ENCODE measurements at places on chromosomes 3 and 15. TPM values are rescaled to one million over a fixed set of nuclear protein-coding genes. Genes with fewer than 3 reads are reported as not detected.

Gene ESYT3
- 0.11 TPM for total RNA-seq

Gene FBXO40
- not detected for total RNA-seq

Gene MYO5C
- 0.29 TPM for total RNA-seq

Gene SLC22A14
- not detected for total RNA-seq

Gene MED12L
- total RNA-seq: 0.78 TPM

Gene PCSK6
- total RNA-seq: 0.53 TPM

- no peaks in the 10 kb centered on the region for H3K36me3 ChIP-seq
- DNase-seq: no peak
- no peak overlapping the region for H3K4me3 ChIP-seq
These were observed 107.0 kb upstream of the PFN2 start for GRCh38 chr3:150077581-150078247.

DNA sequence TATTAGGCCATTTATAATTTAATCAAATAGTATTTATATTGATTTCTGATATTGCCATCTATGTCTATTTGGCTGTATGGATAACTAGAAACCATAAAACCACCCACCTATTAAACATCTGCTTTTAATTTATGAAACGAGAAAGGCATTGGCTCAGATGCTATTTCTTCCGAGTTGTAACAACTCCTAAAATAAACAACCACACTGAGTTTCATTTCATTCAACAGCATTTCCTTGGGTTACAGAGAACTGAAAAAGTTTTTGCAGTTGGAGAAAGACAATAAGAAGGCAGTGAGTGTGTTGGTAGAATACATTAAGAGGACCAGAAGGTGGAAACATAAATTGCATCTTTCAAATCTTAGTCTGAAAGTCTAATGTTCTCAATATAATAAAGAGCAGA lies 79.1 kb downstream of the AQR start:
- no peak overlapping the region for H3K4me3 ChIP-seq
- no peak for DNase-seq
- no peaks in the 10 kb centered on the region for H3K4me1 ChIP-seq

- H3K27ac ChIP-seq: no peak overlapping the region
- H3K4me1 ChIP-seq: peaks cover 28% of the 10 kb centered on the region
- no peak overlapping the region for H3K4me3 ChIP-seq
- no peaks in the 10 kb centered on the region for H3K36me3 ChIP-seq
These were observed 102.9 kb downstream of the FNDC3B start for GRCh38 chr3:172142051-172142863.

DNA sequence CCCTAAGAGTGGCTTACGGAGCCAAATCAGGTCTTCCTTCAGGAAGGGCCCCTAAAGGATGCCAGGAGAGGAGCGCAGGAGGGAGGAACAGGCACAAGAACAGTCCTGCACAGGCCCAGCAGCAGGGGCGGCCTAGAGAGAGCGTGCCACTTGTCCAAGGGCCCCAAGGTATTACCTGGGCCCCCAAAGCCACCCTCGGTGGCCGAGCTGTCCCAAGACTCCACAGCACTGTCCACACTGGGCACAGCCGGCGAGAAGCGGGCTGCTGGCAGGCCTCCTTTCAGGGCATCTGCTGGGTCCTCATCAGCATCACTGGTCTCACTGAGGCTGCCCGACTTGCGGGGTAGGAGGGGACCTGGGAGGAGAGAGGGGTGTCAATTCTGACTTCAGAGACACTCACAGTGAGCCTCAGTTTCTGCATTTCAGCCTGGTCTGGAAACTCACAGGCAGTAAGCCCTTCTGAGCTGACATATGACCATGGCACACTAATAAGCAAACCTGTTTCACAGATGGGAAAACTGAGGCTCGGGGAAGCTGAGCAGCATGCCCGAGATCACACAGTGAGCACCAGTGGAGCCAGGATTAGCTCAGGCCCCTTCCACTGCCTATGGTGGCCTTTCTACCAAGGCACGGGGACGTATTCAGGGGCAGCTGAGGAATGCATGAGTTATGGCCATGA lies 33.4 kb downstream of the GRIP2 start:
- H3K27ac ChIP-seq: no peak overlapping the region
- no peaks in the 10 kb centered on the region for H3K36me3 ChIP-seq
- no peaks in the 10 kb centered on the region for H3K4me1 ChIP-seq
- no peak overlapping the region for H3K4me3 ChIP-seq

DNA sequence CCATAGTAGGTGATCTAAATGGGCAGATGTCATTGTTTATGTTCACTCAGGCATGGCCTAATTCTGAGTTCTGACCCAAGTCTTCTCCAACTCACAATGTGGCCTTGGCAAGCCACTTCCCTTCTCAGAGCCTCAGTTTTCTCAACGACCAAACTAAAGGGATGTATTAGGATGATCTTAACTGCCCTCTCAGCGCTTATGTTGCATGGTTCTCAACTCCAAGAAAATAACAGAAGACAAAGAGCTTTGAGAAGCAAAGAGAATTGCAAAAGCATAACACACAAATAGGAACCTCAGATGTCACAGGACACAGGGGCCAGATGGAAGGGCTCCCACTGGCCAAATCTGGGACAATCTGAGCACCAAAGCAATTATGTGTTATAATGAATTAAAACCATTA lies 8.6 kb downstream of the RHCG start:
- no peak for DNase-seq
- no peak overlapping the region for H3K27ac ChIP-seq
- no peaks in the 10 kb centered on the region for H3K36me3 ChIP-seq
- no peaks in the 10 kb centered on the region for H3K4me1 ChIP-seq
- peaks cover 3% of the 10 kb centered on the region for H3K27me3 ChIP-seq
- no peak overlapping the region for H3K4me3 ChIP-seq

GRCh38 chr3:12471241-12471640 lies 13.0 kb upstream of the TSEN2 start:
- H3K4me3 ChIP-seq: no peak overlapping the region
- no peaks in the 10 kb centered on the region for H3K36me3 ChIP-seq
- H3K27ac ChIP-seq: no peak overlapping the region
- peaks cover 5% of the 10 kb centered on the region for H3K4me1 ChIP-seq
- no peaks in the 10 kb centered on the region for H3K27me3 ChIP-seq
- no peak for DNase-seq

DNA sequence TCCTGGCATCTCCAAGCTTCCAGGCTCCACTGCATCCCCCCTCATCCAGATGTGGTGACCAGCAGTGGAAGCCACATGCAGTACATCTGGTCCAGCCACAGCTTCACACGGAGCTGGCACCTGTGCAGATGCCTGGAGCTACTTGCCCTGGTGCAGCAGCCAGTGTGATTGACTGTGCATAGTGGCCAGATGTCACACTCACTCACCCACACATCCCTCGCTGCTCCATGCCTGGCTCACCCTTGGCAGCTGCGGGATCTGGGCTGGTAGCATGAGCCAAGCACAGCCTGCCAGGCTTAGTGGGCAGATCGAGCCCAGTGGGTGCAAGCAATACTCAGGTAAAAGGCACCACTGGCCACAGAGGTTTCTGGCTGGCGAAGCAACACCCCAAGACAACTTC lies 398.0 kb upstream of the CNTN4 start:
- H3K4me1 ChIP-seq: no peaks in the 10 kb centered on the region
- DNase-seq: no peak

DNA sequence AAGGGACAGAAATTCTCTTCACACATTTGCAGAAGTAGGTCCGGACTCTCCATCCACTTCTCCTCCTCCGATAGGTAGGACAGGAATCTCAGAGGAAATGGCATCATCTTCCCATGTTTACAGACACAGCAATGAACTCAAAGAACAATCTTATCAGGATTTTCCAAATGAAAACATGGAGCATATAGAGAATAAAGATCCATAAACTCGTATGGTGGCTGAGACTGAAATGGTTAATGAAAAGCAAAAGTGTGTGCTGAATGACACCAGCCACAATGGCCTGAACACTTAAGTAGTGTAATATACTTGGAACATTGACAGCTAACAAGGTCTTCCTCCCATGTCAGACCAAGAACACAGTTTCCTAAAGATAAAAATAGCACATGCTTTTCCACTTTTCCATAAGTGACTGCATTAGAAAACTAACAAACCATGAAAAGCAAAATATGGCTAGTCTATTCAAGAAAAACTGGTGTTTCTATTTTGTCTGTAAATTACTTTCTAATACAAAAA lies 5.8 kb downstream of the CCRL2 start:
- H3K4me1 ChIP-seq: peaks cover 6% of the 10 kb centered on the region
- no peak for DNase-seq
- no peak overlapping the region for H3K27ac ChIP-seq
- no peak overlapping the region for H3K4me3 ChIP-seq

DNA sequence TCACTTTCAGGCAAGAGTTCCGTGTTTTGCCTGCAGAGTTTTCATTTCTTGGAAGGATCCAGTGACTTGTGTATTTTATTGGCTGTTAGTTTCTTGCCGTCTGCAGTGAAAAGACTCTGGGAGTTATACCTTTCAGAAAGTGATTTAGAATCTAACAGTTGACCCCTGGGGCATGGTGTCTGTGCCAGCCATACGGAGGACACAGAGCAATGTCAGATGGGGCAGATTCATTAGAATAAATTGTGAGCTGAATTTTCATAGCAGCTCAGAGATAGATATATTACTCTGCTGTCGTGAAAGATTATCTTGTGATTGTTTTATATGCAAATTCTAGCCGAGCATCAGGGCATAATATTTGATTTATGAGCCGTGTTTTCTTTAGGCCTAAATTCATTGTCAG lies 131.6 kb downstream of the SV2B start:
- no peaks in the 10 kb centered on the region for H3K4me1 ChIP-seq
- H3K4me3 ChIP-seq: no peak overlapping the region
- no peaks in the 10 kb centered on the region for H3K27me3 ChIP-seq
- no peak overlapping the region for H3K27ac ChIP-seq
- H3K36me3 ChIP-seq: no peaks in the 10 kb centered on the region
